Left cardiac atrium (tissue), 4 donors: ENCODE measurements at places on chromosomes 16 and 17. TPM values are rescaled to one million over a fixed set of nuclear protein-coding genes. Genes with fewer than 3 reads are reported as not detected.

The HOXB7 gene
- 0.44 TPM for total RNA-seq

The OR2C1 gene
- not detected for total RNA-seq

The KCNJ16 gene
- total RNA-seq: not detected

The TNFRSF13B gene
- not detected for total RNA-seq

The ZFP3 gene
- total RNA-seq: 12.5 TPM

The TMEM235 gene
- total RNA-seq: not detected

The OTOA gene
- total RNA-seq: not detected

The BLTP2 gene
- 93.3 TPM for total RNA-seq

The TMEM132E gene
- total RNA-seq: 0.26 TPM

The DHRS11 gene
- total RNA-seq: 22.2 TPM

The RNF157 gene
- total RNA-seq: 11.1 TPM

The WFIKKN2 gene
- total RNA-seq: 0.15 TPM

The ICAM2 gene
- 67.4 TPM for total RNA-seq

The MEIOB gene
- 0.21 TPM for total RNA-seq

The C16orf96 gene
- not detected for total RNA-seq
